ENCODE measurements at places on chromosomes 2 and 18.

- DNase-seq, result peak; percentile 87
Measured at GRCh38 chr2:59032499-59032898, 791.4 kb upstream of the FANCL start.

- DNase-seq, result no peak
Measured at GRCh38 chr2:20607446-20607845, 43.5 kb downstream of the HS1BP3 start.

DNA sequence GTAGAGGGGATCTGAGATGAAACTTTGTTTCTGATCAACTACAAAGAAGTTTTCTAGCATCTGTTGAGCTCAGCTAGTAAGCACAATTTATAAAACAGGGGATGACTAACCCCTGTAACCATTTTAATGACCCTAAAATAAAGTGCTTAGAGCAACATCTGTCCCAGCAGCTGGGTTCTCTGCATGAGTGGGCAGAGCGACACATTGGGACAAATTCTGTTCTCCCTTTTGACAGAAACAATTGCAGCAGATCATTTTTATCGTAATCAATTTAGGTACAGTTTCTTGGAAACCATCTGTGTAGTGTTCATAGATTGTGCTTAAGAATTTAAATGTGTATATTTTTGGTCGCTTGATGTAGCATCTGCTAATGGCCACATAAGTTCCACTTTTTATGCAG, 678.0 kb downstream of the RNF144A start:
- peak; percentile 8 for DNase-seq

GRCh38 chr2:45892425-45892745, 240.9 kb downstream of the PRKCE start:
- DNase-seq, result no peak

DNA sequence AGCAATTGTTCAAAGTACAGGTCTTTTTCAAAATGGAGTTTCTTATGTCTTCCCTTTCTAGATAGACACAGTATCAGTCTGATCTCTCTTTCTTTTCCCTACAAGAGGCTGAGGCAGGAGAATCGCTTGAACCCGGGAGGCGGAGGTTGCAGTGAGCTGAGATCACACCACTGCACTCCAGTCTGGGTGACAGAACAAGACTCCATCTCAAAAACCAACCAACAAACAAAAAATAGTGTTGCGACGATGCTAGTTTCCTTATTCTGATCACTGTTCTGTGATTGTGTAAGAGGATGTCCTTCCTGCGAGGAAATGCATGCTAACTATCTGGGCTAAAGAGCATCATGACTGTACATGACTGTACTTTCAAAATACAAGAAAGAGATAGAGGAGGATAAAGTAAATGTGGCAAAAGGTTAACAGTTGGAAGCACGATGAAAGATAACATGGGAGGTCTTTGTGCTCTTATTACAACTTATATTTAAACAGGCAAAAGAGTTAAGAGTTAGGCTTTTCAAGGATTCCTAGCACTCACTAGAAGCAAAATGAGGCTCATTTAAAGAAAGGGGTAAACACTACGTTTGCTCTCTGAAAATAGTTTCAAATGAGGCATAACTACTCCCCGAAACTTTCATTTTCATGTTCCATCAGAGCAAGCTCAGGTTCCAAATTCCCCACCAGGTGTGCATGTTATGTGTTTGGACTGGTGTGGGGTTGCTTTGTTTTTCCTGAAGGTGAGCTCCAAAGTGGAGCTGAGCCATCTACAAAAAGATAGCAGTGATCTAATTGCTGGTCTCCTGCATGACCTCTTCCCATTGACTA, 23.8 kb downstream of the SOWAHC start:
- DNase-seq, result peak; percentile 25

GRCh38 chr18:74836296-74837139, 238.8 kb downstream of the ZNF407 start:
- DNase-seq, result peak; percentile 54

DNA sequence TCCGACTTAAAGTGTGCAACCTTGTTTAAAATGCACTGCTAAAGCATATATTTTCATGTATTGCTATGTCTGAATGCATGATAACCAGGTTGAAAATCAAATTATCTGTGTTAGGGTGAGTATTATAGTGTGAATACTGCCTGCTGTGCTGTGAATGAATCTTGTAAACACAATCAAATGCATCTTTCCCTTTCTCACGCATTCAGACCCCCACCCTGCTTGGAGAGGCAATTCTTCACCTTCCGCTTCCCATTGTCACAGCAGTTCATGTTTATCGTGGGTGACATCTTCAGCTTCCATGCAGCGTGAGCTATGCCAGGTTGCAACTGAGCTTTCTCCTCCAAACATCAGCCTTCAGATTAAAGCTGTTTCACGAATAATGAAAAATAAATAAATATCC, 418.0 kb downstream of the MEIS1 start:
- DNase-seq, result no peak

Data from muscle of leg (tissue), 16 donors.